Airway epithelial cell (primary cell): ENCODE measurements at places on chromosomes 6 and 20. TPM values are rescaled to one million over a fixed set of nuclear protein-coding genes. Genes with fewer than 3 reads are reported as not detected.

The PTPRK gene
- total RNA-seq = 33.4 and 45.8 TPM in 2 replicates

The DAAM2 gene
- under 0.01 and 1.9 TPM in 2 replicates for total RNA-seq

The EFCAB8 gene
- not detected in 2 replicates for total RNA-seq

The PBOV1 gene
- total RNA-seq = not detected in 2 replicates

The KCNQ2 gene
- not detected in 2 replicates for total RNA-seq

The CST5 gene
- total RNA-seq = not detected in 2 replicates

The LAMA2 gene
- 0.37 and 0.49 TPM in 2 replicates for total RNA-seq

The GDAP1L1 gene
- total RNA-seq = not detected in 2 replicates

The TRIM40 gene
- total RNA-seq = not detected in 2 replicates

The OLIG3 gene
- not detected in 2 replicates for total RNA-seq

The NNAT gene
- 1.3 and 1.8 TPM in 2 replicates for total RNA-seq

The COL12A1 gene
- total RNA-seq = 29.8 and 38.1 TPM in 2 replicates

The LGSN gene
- total RNA-seq = not detected in 2 replicates

The LY6G6F gene
- not detected in 2 replicates for total RNA-seq

The TUBB2B gene
- 2.6 and 2.9 TPM in 2 replicates for total RNA-seq

The UBD gene
- not detected in 2 replicates for total RNA-seq

The ANKRD66 gene
- not detected in 2 replicates for total RNA-seq

The TP53TG5 gene
- not detected in 2 replicates for total RNA-seq

The SAMD3 gene
- total RNA-seq = not detected in 2 replicates

The RIPOR2 gene
- total RNA-seq = 0.21 TPM in 1 of 2 replicates, not detected in the other

The ELOVL4 gene
- total RNA-seq = 8.8 and 15.4 TPM in 2 replicates

The OXT gene
- total RNA-seq = not detected in 2 replicates

The LINC00237 gene
- not detected in 2 replicates for total RNA-seq

The RSPO4 gene
- total RNA-seq = not detected in 2 replicates

The TAP2 gene
- 16.2 and 16.4 TPM in 2 replicates for total RNA-seq

The SGK2 gene
- not detected in 2 replicates for total RNA-seq

The SIGLEC1 gene
- not detected in 2 replicates for total RNA-seq

The ANGPT4 gene
- total RNA-seq = not detected in 2 replicates

The PRSS16 gene
- total RNA-seq = 1.7 and 7.6 TPM in 2 replicates

The LHFPL5 gene
- total RNA-seq = 0.21 TPM in 1 of 2 replicates, not detected in the other

The TFEB gene
- 11.4 and 14.2 TPM in 2 replicates for total RNA-seq

The TXLNB gene
- not detected in 2 replicates for total RNA-seq
